ENCODE measurements at places on chromosomes 1 and 21. TPM values are rescaled to one million over a fixed set of nuclear protein-coding genes. Genes with fewer than 3 reads are reported as not detected.

The NES gene
- 47.2 TPM for total RNA-seq

The OTUD7B gene
- total RNA-seq = 4.4 TPM

The IFI6 gene
- total RNA-seq = 27.5 TPM

The TSTD1 gene
- 26.1 TPM for total RNA-seq

The GJC2 gene
- 0.74 TPM for total RNA-seq

The C1QC gene
- 5.2 TPM for total RNA-seq

The TMPRSS2 gene
- total RNA-seq = not detected

The SPRR1A gene
- not detected for total RNA-seq

The OLIG2 gene
- total RNA-seq = 15.2 TPM

The CLCA2 gene
- total RNA-seq = under 0.01 TPM

The S100A8 gene
- total RNA-seq = 7.1 TPM

The CHAF1B gene
- total RNA-seq = 2.0 TPM

The FNDC5 gene
- total RNA-seq = 15.0 TPM

The EPHA2 gene
- total RNA-seq = 1.7 TPM

The FAM43B gene
- 0.74 TPM for total RNA-seq

The KIF2C gene
- 2.2 TPM for total RNA-seq

The ANKRD65 gene
- 0.49 TPM for total RNA-seq

The SERPINC1 gene
- not detected for total RNA-seq

The BSND gene
- not detected for total RNA-seq

The LCE3E gene
- total RNA-seq = not detected

The SELENOF gene
- total RNA-seq = 84.6 TPM

The TMIGD3 gene
- total RNA-seq = 0.74 TPM

The AURKAIP1 gene
- total RNA-seq = 35.4 TPM

The CD101 gene
- 1.2 TPM for total RNA-seq

The CD1C gene
- not detected for total RNA-seq

The TCHH gene
- total RNA-seq = 0.25 TPM

The GLIS1 gene
- not detected for total RNA-seq

The GJA9 gene
- not detected for total RNA-seq

The HEATR1 gene
- 37.6 TPM for total RNA-seq

Measured in temporal lobe (tissue), 4 donors.